Stimulated activated CD8-positive, alpha-beta memory T cell treated with anti-CD3 and anti-CD28 coated beads, Interleukin-7, amount 100 ng/mL, for 1 hour (primary cell): ENCODE measurements at places on chromosomes 12 and 14.

DNA sequence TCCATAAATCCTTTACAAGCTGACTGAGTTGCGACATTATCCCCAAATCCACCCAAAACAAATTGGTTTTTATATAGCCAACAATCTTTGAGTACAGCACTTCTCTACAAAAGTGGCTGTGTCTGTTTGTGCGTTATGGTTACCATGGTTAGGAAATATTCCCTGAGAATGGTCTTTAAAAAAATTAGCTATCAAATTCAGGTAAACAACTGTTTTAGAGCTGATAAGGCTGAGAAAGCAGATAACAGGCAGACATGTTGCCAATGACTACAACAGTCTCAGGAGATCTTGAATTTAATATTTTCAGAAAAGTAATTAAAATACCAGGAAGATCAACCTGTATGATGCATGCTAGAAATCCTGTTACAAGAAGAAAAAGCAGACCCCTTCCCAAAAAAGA lies 248.0 kb downstream of the RASSF9 start:
- no peak for DNase-seq

- DNase-seq: no peak
Measured at GRCh38 chr14:99463974-99464373, 16.7 kb downstream of the SETD3 start.

DNA sequence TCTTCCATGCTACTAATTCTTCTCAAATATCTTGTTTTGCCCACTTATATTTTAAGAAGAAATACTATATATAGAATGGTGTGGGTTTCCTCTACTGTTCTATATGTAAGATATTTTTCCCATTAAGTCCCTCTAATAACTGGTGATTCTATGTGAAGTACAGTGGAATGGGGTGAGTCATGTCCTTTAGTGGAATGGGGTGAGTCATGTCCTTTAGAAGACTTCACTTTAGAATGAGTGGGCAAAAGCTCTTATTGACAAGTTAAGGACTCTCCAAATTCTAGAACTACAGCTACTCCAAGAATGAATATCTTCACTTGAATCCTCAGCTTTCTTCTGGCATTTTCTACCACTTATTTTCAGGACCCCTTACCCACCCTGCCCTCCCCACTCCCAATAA lies 349.9 kb downstream of the ETNK1 start:
- DNase-seq: no peak

- no peak for DNase-seq
Measured at GRCh38 chr12:49920241-49920914, 16.7 kb upstream of the FAIM2 start.

DNA sequence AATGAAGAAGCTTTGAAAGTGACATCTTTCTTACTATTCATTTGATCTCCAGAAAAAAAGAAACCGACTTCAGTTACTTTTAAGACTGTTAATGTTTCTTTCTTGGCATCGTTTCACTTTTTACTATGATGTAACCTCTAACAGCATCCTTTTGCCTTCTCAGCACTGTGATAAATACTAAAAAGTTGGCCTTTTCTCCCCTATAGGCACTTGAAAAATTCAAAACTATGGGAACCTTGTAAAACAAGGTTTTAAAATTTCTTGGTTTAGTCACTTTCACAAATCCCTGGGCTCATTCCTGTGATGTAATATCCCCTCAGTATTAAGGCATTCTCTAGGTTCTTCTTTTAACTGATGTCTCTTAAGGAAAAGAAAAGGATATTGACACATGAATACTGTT lies 281.8 kb downstream of the EGLN3 start:
- DNase-seq: no peak
